NCI-H1092 (cell line): ENCODE measurements at places on chromosomes 3 and 15.

DNA sequence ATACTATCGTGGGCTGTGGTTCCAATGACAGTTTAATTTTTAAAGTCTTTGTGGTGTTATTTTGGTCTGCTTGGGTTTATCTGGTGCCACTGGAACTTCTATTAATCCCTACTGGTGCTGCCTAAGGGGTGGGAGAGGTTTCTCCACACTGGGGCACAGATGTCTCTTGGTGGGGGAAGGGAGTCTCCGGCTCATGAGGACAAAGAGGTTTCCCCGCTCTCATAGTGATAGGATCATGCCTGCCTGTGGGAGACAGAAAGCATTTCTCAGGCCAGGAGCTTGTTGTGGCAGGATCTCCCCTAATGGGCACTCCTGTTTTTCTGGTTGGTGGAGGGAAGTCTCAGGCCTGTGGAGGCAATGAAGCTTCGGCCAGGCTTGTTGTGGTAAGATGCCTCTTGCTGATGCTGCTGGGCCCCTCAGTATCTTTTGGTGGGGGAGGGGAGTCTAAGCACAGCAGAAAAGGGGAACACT, 84.3 kb upstream of the THRB start:
- DNase-seq, result no peak

DNA sequence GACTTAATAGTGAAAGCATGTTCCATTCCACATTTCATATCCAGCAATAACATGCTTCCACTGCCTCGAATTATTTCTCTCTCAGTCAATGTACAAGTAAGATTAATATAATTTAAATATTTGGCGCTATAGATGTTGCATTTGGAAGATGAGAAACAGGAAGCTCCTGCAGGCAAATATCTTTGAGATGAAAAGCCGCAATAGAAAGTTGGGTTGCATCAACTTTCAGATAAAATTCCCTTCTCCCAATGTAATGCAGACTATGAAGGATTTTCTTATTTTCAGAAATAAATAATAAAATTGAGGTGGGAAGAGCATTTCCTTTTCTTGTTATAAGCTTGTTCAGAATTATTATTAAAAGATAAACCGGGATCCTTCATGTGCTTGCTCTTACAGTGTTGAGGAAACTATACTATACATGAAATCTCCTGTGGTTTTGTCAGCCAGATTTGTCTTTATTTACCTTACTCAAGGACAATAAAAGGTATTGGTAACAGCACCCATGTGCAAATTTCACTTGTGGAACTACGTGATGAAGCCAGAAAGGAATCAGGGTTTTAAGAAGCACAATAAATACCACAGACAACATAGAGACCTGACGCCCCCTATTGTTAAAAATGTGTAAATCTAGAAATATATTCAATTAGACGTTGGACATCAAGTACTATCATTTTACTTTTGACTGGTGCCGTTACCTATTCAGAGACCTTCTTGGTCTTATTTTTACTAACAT, 307.0 kb downstream of the ARPP21 start:
- DNase-seq, result no peak

GRCh38 chr3:150911771-150912170, 6.5 kb upstream of the MINDY4B start:
- DNase-seq, result no peak

DNA sequence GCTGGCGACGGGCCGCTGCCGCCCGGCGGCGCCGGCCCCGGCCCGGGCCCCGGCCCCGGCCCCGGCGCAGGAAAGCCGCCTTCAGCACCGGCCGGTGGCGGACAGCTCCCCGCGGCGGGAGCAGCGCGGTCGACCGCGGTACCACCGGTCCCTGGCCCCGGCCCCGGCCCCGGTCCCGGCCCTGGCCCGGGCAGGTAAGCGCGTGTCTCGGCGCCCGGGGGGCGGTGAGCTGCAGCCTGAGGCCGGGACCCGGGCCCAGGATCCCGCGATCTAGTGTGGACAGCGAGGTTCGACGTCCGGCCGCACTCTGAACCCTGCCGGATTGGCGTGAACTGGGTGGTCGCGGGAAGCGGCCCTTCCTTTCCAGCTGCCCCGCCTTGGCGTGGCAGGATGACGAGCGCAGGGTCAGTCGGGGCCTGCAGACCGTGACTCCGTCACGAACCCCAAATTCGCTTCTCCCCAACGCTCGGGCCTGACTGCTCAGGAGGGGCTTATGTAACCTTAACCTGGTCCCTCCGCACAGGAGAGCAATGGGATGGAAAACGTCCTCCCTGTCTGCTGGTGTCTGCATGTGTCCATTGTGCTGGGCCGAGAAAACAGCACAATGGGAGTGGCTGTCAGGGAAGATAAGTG, 472 bp downstream of the BSN start:
- peak; percentile 4 for DNase-seq

GRCh38 chr3:58036293-58037032, 28.2 kb downstream of the FLNB start:
- no peak for DNase-seq

GRCh38 chr3:183161552-183162336, 790 bp downstream of the LAMP3 start:
- DNase-seq, result no peak

DNA sequence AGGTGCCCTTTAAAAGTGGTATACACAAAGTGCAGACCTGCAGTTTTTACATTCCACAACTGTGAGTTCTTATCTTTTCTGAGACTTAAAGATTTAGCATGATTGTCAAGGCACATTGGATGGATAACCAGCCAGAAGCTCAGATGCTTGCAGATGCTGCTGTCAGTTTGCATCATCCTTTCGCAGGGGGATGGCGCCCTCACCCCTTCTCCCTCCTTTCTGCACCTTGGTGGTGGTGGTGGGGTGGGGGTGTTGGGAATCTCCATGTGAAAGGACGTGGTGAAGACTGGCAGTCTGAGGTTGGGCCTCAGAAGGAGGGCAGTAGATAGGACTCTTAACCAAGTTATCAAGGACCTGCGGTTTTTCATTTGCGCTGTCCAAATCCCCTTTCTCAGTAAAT, 309.6 kb upstream of the SEMA6D start:
- no peak for DNase-seq
